ENCODE measurements at places on chromosomes 5 and 9. TPM values are rescaled to one million over a fixed set of nuclear protein-coding genes. Genes with fewer than 3 reads are reported as not detected.

Gene MAPK9
- total RNA-seq, result 48.5 TPM

Gene GRIN1
- total RNA-seq, result not detected

Gene ANKRD33B
- total RNA-seq, result 4.3 TPM

Gene ZNF366
- 0.54 TPM for total RNA-seq

Gene ELL2
- 69.4 TPM for total RNA-seq

Gene SNCB
- total RNA-seq, result not detected

Gene INSYN2B
- not detected for total RNA-seq

Gene CDK5RAP2
- 95.7 TPM for total RNA-seq

Gene DNM1
- total RNA-seq, result 1.4 TPM

Gene GPR150
- total RNA-seq, result 0.63 TPM

DNA sequence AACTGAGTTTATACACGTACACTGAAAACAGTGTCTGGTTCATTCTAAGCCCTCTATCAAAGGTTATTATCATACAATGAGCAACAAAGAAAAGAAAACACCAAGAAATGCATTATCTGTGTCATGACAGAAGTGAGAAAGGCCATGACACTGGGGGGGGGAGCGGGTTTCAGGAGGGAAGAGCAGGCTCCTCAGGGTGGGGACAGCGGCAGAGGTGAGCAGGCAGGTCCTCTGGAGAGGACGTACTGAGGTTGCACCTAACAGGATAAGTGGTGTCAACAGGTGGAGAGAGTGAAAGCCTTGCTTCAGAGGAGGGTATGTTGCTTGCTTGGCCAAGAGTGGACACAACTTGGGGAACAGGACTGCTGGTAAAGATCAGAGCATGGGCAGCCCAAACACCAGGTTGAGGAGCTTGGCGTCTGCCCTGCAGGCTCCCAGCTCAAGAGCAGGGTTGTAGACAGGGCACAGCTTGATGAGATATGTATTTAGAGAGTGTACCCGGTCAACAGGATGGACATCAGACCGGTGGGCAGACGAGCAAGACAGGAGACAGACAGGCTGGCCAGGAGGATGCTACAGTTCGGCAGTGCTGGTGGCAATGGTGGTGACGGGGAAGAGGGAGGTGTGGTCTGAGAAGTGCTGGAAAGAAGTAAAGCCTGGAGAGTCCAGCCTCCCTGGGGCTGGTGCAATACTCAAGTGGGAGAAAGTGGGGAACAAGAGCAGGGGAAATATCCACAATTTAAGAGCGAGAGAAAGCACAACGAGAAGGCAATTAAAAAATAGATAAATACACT, 10.3 kb downstream of the WHRN start:
- no peaks in the 10 kb centered on the region for H3K27me3 ChIP-seq
- DNase-seq, result no peak
- peaks cover 8% of the 10 kb centered on the region for H3K4me1 ChIP-seq
- no peaks in the 10 kb centered on the region for H3K36me3 ChIP-seq
- H3K27ac ChIP-seq, result no peak overlapping the region
- no peak overlapping the region for H3K4me3 ChIP-seq

GRCh38 chr5:91200692-91201091, 182.4 kb downstream of the ARRDC3 start:
- H3K4me3 ChIP-seq, result no peak overlapping the region
- H3K4me1 ChIP-seq, result no peaks in the 10 kb centered on the region
- no peaks in the 10 kb centered on the region for H3K36me3 ChIP-seq
- H3K27me3 ChIP-seq, result no peaks in the 10 kb centered on the region
- no peak for DNase-seq

- H3K4me3 ChIP-seq, result no peak overlapping the region
- no peaks in the 10 kb centered on the region for H3K36me3 ChIP-seq
- no peaks in the 10 kb centered on the region for H3K4me1 ChIP-seq
- no peak for DNase-seq
- no peak overlapping the region for H3K27ac ChIP-seq
Measured at GRCh38 chr5:52807723-52808122, 20.0 kb downstream of the ITGA1 start.

DNA sequence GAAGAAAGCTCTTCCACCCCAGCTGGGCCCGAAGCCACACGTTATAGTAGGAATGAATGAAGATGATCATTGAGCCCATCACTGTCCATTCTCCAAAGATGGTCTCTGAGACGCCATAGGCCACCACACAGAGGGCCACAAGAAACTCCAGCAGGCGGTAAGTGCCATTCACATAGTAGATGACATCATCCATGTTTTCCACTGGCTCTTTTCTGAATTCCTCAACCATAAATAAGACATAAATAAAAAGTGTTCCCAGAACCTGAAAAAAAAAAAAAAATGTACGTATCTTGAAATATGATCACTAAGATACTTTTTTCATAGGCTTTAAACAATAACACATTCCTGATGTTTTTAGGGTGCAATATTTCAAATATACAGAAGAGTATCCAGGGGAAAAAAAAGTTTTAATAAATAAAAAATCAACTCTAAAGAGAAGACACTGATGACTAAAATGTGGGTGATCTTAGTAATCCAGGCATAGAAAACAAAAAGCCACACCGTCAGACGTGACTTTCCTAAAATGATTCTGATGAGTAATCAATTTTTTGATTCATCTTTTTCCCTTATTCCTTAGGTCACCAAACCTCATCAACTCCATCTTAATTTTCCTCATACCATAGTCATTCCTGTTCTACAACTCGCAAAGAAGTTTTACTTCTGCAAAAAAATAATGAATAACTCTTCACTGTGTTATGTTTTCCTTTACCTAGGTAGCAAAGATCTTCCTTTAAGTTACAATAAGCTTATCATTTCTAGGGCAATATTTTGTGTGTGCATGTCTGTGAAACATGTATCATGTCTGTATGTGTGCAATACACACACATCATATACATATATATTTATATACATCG, 47.8 kb downstream of the RNF145 start:
- no peak overlapping the region for H3K27ac ChIP-seq
- no peaks in the 10 kb centered on the region for H3K4me1 ChIP-seq
- no peaks in the 10 kb centered on the region for H3K27me3 ChIP-seq
- no peak overlapping the region for H3K4me3 ChIP-seq
- peaks cover 46% of the 10 kb centered on the region for H3K36me3 ChIP-seq
- no peak for DNase-seq

- H3K4me3 ChIP-seq, result no peak overlapping the region
- no peak for DNase-seq
- no peaks in the 10 kb centered on the region for H3K27me3 ChIP-seq
- no peaks in the 10 kb centered on the region for H3K36me3 ChIP-seq
Measured at GRCh38 chr5:150644514-150644913, 4.1 kb downstream of the SYNPO start.

GRCh38 chr9:3186751-3187150, 339.1 kb downstream of the RFX3 start:
- no peak overlapping the region for H3K27ac ChIP-seq
- H3K4me1 ChIP-seq, result peaks cover under 1% of the 10 kb centered on the region
- H3K4me3 ChIP-seq, result no peak overlapping the region

DNA sequence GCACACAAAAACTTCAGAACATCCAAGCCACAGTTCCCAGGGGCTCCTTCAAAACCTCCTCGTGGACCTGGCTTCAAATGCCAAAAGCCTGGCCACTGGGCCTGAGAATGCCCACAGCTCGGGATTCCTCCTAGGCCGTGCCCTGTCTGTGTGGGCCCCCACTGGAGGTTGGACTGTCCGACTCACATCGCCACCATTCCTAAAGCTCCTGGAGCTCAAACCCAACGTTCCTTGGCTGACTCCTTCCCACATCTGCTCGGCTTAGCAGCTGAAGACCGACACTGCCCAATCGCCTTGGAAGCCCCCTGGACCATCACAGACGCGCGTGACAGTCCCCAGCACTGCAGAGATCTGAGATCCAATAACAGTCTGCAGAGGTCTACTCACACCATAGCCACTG, 7.7 kb downstream of the SIT1 start:
- H3K4me3 ChIP-seq, result no peak overlapping the region
- peaks cover 60% of the 10 kb centered on the region for H3K4me1 ChIP-seq
- DNase-seq, result no peak
- H3K36me3 ChIP-seq, result no peaks in the 10 kb centered on the region
- no peaks in the 10 kb centered on the region for H3K27me3 ChIP-seq

GRCh38 chr5:170269579-170269978, 28.0 kb downstream of the LCP2 start:
- H3K27ac ChIP-seq, result peak overlapping the region; percentile 48
- H3K27me3 ChIP-seq, result no peaks in the 10 kb centered on the region
- DNase-seq, result no peak
- no peak overlapping the region for H3K4me3 ChIP-seq
- peaks cover 66% of the 10 kb centered on the region for H3K4me1 ChIP-seq

GRCh38 chr5:174326372-174326771, 280.9 kb downstream of the NSG2 start:
- DNase-seq, result no peak
- no peaks in the 10 kb centered on the region for H3K4me1 ChIP-seq
- H3K36me3 ChIP-seq, result no peaks in the 10 kb centered on the region
- no peak overlapping the region for H3K4me3 ChIP-seq

GRCh38 chr5:1799110-1799601, 481 bp downstream of the MRPL36 start:
- H3K4me3 ChIP-seq, result peak overlapping the region; percentile 79
- H3K27ac ChIP-seq, result peak overlapping the region; percentile 50
- H3K36me3 ChIP-seq, result peaks cover 28% of the 10 kb centered on the region
- peak; percentile 51 for DNase-seq
- H3K4me1 ChIP-seq, result peaks cover 23% of the 10 kb centered on the region
- H3K27me3 ChIP-seq, result no peaks in the 10 kb centered on the region

- peaks cover 11% of the 10 kb centered on the region for H3K4me1 ChIP-seq
- H3K36me3 ChIP-seq, result no peaks in the 10 kb centered on the region
Measured at GRCh38 chr5:75057561-75057960, 5.2 kb upstream of the GCNT4 start.

- H3K4me3 ChIP-seq, result no peak overlapping the region
- no peaks in the 10 kb centered on the region for H3K27me3 ChIP-seq
- DNase-seq, result peak; percentile 77
- H3K27ac ChIP-seq, result no peak overlapping the region
Measured at GRCh38 chr9:6354072-6354686, 26.0 kb downstream of the TPD52L3 start.

DNA sequence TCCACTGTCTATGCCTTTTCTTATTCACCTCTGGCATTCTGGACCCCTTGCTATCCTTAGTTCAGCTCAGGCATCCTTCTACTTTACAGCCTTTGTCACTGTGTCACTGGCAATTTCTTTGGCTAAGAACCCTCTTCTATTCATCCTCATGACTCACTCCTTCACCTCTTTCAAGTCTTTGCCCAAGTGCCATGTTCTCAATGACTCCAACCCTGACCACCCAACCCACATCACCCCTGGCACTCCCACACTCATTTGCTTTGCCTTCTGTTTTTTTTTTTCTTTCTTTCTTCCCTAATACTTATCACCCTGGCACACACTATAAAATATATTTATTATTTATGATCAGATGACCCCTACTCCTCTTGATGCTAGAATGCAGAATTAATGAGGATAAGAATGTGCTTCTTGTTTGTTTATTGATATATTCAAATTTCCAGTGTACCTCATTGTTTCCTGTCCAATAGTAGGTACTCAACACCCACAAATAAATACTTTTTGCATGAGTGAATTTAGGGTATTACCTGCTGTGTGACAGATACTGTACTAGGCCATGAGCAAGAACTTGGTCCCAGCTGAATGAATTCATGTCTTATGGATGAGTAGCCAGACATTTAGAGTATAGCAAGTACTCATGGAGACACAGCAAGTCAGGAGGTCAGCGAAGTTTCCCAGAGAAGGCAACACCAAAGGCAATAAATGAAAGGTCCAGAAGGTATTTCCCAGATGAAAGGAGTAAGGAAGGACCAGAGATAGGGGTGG, 236.1 kb downstream of the PAPPA start:
- no peak for DNase-seq
- H3K4me1 ChIP-seq, result no peaks in the 10 kb centered on the region
- H3K27ac ChIP-seq, result no peak overlapping the region
- H3K36me3 ChIP-seq, result no peaks in the 10 kb centered on the region
- no peak overlapping the region for H3K4me3 ChIP-seq
- H3K27me3 ChIP-seq, result no peaks in the 10 kb centered on the region

- no peak overlapping the region for H3K27ac ChIP-seq
- no peaks in the 10 kb centered on the region for H3K4me1 ChIP-seq
- no peak overlapping the region for H3K4me3 ChIP-seq
- no peaks in the 10 kb centered on the region for H3K36me3 ChIP-seq
- no peak for DNase-seq
- no peaks in the 10 kb centered on the region for H3K27me3 ChIP-seq
Measured at GRCh38 chr9:27945386-27945785, 372.1 kb upstream of the C9orf72 start.

DNA sequence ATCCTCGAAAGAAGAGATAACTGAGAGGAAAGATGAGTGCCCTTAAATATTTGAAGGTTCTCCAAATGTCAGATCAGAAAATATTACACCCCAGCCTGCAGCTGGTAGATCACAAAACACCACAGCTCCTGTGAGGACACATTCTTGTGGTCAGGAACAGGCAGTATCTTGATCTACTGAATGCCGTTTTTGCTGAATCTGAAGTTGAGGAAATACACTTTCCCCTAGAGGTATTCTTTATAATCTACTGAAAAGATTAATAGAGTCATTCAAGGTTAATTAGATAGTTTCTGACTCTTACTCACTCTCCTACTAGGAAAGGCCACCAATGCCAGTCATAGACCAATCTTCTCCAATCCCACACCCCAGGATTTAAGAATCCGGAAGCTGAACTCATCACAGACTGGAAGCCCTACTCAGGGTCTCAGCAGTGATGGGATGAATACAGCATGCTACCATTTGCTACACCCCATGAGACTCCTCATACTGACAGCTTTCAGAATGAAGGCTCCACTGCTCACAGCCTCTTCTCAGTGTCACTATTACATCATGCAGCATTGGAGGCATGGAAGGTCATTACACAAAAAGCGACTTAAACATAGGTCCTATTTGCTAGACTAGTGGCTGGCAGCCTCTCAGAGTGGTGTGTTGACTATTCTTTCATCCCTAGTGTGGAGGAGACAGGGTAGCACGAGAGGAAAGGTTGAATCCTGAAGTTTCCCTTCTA, 143.9 kb upstream of the SLC1A3 start:
- no peak overlapping the region for H3K4me3 ChIP-seq
- no peaks in the 10 kb centered on the region for H3K27me3 ChIP-seq
- H3K27ac ChIP-seq, result no peak overlapping the region
- H3K4me1 ChIP-seq, result no peaks in the 10 kb centered on the region

GRCh38 chr5:96172436-96172835, 210.8 kb upstream of the ELL2 start:
- no peaks in the 10 kb centered on the region for H3K36me3 ChIP-seq
- no peaks in the 10 kb centered on the region for H3K4me1 ChIP-seq
- no peak for DNase-seq
- H3K27ac ChIP-seq, result no peak overlapping the region
